ENCODE measurements at places on chromosomes 7 and 10. TPM values are rescaled to one million over a fixed set of nuclear protein-coding genes. Genes with fewer than 3 reads are reported as not detected.

The GCK gene
- not detected for total RNA-seq

The LSM8 gene
- total RNA-seq: 108 TPM

The HEPACAM2 gene
- total RNA-seq: 1.9 TPM

The EPO gene
- total RNA-seq: not detected

Data from HT-29 (cell line).